ENCODE measurements at places on chromosomes 4 and X.

- no peak for DNase-seq
These were observed 61.0 kb upstream of the SMIM10 start for GRCh38 chrX:134929808-134930207.

GRCh38 chr4:41532882-41533281 is 5.1 kb upstream of the LIMCH1 start:
- DNase-seq = no peak

GRCh38 chr4:7147661-7148310 is 44.6 kb upstream of the SORCS2 start:
- no peak for DNase-seq

DNA sequence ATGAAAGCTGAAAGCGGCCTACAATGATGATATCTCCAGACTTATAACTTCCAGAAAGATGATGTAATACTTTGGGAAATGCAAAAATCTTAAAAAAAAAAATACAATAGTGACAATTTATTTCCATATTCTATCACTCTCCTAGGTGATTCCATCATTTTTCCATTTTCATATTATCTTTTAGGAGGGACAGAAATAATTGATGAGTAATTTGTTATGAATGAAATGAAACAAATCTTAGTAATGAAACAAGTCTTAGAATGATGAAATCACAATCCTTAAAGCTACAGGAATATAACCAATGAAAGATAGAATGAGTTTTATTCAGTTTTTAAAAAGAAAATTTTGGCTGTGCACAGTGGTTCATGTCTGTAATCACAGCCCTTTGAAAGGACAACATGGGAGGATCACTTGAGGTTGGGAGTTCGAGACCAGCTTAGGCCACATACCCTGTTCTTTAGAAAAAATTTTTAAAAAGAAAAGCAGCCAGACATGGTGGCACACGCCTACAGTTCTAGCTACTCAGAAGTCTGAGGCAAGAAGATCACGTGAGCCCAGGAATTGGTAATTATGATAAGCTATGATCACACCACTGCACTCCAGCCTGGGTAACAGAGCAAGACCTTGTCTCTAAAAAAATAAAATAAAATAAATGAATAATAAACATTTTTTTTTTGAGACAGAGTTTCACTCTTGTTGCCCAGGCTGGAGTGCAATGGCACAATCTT is 21.7 kb downstream of the CLOCK start:
- DNase-seq = peak; percentile 1

DNA sequence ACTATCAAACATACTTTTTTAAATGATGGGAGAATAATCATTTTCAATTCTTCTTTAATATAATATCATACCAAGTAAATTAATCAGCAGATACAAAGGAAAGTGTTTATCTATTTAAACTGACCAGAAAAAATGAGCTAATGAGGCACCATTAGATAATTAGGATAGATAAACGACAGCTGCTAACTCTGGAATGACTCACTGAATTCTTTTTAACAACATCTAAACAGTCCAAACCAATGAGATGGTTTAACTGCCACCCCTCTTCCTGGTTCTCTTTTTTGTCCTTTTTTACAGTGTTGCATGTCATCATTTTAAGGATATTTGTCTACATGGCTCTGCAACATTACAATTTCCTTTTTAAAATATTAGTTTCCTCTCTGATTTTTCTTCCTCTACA is 41.6 kb downstream of the UNC5C start:
- DNase-seq = no peak

DNA sequence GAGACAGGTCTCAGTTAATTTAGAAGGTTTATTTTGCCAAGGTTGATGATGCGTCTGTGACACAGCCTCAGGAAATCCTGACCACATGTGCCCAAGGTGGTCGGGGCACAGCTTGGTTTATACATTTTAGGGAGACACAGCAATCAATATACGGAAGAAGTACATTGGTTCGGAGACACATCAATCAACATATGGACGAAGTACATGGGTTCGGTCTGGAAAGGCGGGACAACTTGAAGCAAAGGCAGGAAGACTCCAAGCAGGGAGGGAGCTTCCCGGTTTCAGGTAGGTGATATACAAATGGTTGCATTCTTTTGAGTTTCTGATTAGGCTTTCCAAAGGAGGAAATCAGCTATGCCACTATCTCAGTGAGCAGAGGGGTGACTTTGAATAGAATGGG is 225.2 kb upstream of the ZFP42 start:
- no peak for DNase-seq

GRCh38 chrX:7985568-7985967 is 58.4 kb upstream of the PNPLA4 start:
- DNase-seq = no peak

DNA sequence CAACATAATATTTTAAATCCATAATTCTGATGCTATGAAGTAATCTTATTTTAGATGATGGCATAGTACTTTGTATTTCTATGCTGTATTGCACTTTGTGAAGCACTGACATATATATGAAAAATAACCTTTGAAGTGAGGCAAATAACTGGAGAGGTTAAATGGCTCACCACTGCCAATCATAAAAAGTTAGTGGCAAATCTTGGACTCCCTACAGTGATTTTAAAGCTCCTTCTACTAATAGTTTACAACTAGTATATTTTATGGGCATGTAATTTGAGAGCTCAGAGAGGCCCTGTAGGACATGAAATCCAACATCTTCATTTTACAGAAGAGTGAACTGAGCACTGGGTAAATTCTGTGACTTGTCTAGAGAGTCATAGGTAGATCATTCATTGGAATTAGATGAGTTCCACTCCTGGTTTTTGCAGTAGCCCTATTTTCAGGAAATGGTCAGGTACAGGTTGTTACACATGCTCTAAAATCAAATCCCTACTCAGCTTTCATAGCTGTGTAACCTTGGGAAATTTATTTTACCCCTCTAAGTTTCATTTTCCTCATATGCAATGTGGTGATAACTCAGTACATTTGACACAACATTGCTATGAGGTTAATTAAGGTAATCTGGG is 804 bp upstream of the GC start:
- DNase-seq = no peak

- no peak for DNase-seq
These were observed 74.6 kb upstream of the NEIL3 start for GRCh38 chr4:177235026-177235425.

All from tongue (tissue), 3 donors.